ENCODE measurements at places on chromosomes 5 and 9.
A peak's percentile ranks its signal among the peaks of the same experiment; 100 is the strongest.

DNA sequence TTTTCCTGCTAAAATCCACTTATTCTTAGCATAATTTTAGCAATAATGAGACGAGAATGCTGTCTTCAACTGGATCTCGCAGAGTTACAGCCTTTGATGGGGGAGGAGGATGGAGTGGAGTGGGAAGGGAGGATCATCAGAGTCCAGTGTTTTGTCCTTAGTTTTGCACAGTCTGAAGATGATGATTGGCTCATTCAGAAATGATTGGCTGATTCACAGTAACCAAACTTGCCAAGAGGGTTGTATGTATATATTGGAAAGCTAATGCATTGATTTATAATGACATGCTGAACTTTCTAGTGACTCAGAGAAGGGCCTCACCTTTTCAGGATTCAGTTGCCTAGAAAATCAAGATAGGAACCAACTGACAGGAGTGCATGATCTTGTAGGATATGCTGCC is 448.0 kb downstream of the CCDC171 start:
- DNase-seq: no peak

- peak; percentile 92 for DNase-seq
These were observed 2.2 kb downstream of the TNIP1 start for GRCh38 chr5:151078490-151079262.

DNA sequence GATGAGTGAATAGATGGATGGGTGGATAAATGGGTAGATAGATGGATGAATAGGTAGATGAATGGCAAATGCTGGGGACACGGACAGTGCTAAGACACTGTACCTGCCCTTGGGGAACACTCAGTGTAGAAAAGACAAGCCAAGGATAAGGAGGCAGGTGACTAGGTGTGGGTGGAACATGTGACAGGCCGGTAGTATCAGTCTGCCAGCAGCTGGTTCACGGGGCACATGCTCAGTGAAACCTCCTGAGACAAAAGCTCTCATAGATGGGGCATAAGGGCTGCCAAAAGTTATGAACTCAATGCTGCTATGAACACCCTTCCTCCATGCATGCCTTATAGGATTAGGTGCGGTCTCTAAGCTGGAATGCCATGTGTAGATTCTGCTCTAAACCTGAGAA is 71.0 kb downstream of the C5orf15 start:
- DNase-seq: no peak

DNA sequence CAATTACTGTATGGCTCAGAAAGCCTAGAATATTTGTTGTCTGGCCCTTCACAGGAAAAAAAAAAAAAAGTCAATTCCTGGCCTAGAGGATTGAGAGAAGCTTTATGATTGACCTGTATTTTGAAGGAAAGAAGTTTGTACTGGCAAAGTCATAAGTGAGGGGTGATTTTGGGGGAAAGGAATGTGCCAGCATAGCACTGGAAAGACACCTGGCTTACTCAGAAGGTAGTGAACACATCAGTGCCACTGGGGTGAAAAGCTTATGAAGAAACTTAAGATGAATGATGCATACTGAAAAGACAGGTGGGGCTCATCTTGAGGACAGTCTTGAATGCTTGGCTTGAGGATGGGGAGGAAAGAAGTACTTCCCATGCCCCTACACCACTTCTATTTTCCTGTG is 127.9 kb upstream of the RASA1 start:
- no peak for DNase-seq

Data from activated effector memory CD4-positive, alpha-beta T cell treated with anti-CD3 and anti-CD28 coated beads, Interleukin-2, amount 50 U/mL, for 16 hours (primary cell).